ENCODE measurements at places on chromosomes 2 and 18. TPM values are rescaled to one million over a fixed set of nuclear protein-coding genes. Genes with fewer than 3 reads are reported as not detected.
A peak's percentile ranks its signal among the peaks of the same experiment; 100 is the strongest.

GRCh38 chr2:138104071-138104470 lies 139.8 kb downstream of the HNMT start:
- no peak for DNase-seq

DNA sequence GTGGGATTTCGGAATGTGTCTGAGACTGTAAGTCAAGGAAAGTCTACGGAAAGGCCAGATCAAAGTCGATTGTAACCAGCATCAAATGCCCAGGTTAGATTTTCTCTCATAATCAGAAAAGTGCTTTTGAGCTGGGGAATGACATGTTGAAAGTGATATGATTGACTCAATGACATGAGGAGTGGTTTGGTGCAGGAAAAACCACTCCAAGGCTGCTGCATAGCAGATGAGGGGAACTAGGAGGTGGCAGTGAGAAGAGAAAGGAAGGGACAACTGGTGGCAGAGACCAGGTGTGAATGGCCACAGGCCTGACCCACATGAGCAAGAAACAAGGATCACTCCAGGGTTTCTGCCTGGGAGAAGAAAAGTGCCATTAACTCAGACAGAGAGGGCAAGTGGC lies 822 bp downstream of the SLC35F6 start:
- DNase-seq: no peak

DNA sequence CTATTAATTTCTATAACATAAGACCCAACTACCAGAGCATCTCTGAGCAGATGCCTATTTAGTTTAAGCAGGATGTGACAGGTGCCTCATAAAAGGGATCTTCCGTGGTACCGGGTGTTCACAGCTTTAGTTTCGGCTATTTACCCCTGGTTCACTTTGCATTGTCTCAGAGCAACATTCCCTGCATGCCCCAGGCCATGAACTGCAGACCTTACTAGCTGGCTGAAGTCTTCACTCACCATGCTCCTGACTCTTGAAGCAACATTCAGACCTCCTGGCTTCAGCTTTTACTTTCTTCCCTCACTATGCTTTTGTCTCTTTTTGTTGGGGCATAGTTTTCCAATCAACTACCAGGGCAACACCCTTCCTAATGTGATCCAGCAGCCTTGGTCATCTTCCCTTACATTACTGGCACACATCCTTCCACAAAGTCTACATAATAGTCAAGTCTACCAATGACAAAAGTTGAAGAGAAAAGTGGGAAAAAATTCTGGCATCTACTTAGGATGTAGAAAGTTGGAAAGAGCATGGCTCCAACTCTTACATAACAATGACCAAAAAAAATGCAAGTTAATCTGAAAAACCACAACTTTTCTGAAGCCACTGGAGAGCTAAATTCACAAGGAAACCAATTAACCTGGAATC lies 99.2 kb downstream of the SESTD1 start:
- no peak for DNase-seq

GRCh38 chr2:153163055-153163454 lies 315.5 kb downstream of the RPRM start:
- peak; percentile 35 for DNase-seq

GRCh38 chr2:219120082-219120481 lies 40.5 kb downstream of the NHEJ1 start:
- peak; percentile 23 for DNase-seq

- no peak for DNase-seq
These were observed 241.7 kb downstream of the EPHA4 start for GRCh38 chr2:221330436-221330835.

GRCh38 chr2:33354981-33355380 lies 121.5 kb upstream of the RASGRP3 start:
- peak; percentile 66 for DNase-seq

- DNase-seq: peak; percentile 89
These were observed at the start of gene EHD3 for GRCh38 chr2:31233741-31234682. Gene EHD3, plus strand, starts transcription at chr2:31234152. Its CDS starts 470 bp downstream, at chr2:31234622.

DNA sequence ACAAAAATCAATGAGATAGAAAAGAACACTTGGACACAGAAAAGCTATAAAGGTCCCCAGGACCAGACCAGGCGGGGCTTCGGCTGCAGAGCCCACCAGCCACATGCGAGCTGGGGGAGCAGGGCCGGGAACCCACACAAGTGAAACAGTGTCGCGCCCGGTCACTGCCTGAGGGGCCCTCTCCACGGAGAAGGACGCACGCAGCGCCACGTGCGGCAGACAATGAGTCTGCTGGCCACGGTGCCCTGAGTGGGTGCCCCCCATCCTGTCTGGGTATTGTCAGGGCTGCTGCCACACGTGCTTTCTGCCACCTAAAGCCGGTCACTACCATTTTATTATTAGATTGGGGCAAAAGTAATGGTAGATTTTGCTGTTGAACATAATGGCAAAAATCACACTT lies 207.9 kb upstream of the HDAC4 start:
- no peak for DNase-seq

DNA sequence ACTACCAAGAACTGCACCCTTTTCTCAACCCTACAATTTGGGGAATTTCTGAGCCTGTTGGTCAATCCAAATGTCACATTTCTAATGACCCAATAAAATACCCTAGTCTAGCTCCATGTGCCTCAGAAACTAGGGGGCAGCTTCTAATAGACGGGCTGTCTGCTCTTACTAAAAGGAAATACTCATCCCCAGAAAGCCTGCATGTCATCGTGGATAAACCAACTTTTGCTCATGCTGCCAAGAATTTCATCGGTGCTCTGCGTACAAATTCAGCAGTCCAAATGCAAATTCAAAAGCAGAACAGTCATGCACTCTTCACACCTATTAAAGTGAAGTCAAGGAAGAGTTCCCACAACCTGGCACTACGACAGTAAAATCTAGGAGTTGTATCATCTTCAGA lies 377.3 kb downstream of the LNPK start:
- DNase-seq: no peak

- no peak for DNase-seq
These were observed 146.6 kb upstream of the OTOS start for GRCh38 chr2:240287011-240287410.

DNA sequence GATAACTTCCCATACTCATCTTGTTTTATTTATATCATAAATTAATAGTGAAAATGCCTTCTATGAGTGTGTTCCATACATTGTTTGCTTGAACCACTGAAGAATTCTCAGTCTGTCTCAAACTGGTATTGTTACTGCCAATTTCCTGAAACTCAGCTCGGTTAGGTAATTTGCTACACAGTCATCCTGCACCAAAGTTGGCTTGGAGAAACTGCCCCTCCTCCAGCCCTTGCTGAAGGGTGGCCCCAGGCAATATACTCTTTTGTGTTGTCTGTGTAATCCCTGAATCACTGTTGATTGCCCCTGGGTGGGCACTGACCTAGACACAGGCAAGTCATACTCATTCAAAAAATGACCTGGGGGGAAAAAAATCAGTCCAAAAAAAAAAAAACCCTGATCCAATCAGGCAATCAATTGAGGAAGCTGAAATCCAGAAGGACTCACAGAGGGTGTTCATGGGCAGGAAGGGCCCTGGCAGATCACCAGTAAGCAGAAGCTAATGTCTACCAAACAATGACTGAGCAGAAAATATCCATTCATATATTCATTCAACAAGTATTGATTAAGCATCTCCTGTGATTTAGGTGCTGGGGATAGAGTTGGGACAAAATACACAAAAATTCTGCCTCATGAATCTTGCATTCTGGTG lies 3.8 kb upstream of the SESTD1 start:
- DNase-seq: no peak

DNA sequence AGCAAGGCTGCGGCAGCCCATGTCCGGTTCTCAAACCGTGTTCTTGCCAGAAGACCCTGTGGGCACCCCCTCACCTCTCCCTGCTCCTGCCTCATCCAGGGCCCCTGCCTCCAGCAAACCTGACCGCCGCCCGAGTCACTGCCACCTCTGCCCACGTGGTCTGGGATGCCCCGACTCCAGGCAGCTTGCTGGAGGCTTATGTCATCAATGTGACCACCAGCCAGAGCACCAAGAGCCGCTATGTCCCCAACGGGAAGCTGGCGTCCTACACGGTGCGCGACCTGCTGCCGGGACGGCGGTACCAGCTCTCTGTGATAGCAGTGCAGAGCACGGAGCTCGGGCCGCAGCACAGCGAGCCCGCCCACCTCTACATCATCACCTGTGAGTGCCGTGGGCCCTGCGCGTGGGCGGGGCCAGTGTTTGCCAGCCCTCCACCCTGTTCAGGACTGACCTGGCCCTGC lies 32.2 kb downstream of the MTERF4 start:
- no peak for DNase-seq

- DNase-seq: no peak
These were observed 70.7 kb downstream of the HDAC4 start for GRCh38 chr2:239329972-239330572.

LYPD1 gene
- not detected for total RNA-seq

OBSL1 gene
- 62.1 TPM for total RNA-seq

ANKAR gene
- total RNA-seq: 4.6 TPM

SLC5A7 gene
- total RNA-seq: not detected

AGXT gene
- not detected for total RNA-seq

MYCN gene
- not detected for total RNA-seq

CYS1 gene
- total RNA-seq: 0.13 TPM

Measured in LHCN-M2 (cell line).